Activated T-helper 1 cell treated with Interleukin-2 at 50 U/mL for 16 hours (primary cell): ENCODE measurements at places on chromosomes 7 and 10.

DNA sequence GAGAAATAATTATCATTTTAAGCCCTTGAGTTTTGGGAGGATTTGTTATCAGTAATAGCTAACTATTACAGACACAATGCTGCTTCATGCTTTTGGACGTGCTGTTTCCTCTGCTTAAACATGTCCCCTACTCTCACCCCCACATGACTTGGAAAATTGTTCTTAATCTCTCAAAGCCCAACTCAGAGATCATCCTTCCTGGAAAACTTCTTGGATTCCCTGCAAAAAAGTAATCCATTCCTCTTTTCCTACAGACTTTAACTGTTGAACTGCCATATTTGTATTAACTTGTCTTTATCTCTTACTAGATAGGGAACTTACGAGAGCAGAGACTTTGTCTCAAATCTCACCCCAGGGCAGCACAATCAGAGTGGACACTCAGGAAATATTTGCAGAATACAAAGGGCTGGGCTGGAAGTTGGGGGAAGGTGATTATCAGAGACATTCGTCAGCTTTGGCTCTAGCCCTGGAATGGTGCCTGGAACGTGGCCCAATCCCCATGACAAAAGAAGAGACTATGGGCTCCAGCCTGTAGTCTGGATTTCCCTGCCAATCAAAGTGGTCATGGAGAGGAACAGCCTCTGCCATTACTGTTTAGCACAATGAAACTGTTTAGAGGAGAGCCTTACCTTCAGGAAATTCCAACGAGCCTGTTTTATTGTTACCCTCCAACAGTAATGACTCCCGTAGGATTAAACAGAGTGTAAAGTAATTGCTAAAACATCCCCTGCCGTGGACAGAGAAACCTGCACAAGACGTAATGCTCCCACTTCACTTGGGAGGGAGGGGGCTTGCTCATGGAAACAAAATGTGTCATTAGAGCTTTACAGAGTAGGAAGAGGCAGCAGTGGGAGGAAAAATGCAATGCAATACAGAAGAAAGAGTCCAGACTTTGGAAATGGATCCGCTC is 140.4 kb upstream of the AUTS2 start:
- no peak for DNase-seq

- DNase-seq, result no peak
These were observed 1.9 kb upstream of the SNX13 start for GRCh38 chr7:17942231-17942630.

DNA sequence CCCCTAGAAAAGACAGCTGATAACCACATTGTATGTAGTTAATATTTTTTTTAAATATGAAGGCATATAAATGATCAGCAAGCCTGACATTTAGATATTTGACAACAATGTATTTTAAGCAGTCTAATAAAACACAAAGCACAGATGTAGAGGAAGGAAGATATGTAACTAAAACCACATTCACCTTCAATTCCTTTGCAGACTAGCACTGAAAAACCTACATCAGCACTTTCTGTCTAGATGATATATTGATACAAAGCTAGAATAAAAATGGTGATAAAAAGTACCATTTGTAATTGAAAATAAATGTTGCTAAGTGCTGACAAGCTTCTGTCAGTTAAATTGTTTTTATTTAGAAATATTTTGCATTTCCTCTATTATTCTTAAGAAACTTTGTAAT is 153.6 kb downstream of the IMMP2L start:
- DNase-seq, result no peak

DNA sequence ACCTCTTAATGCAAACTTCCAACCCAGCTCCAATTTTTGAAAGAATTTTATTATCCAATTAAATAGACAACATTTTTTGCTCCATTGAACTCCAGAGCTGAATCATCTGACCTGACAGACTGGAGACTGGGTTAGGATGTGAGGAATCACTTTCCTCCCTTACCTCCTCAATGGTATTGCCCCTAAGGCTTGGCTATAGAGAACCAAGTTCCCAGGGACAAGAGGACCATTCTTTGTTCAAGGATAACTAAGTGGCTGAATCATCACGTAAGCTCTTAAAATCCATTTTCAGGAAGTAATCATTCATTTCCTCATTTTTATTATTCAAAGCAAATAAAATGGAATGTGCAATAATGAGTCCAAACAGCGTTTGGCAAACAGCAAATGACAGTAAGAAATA is 335.1 kb downstream of the GATA3 start:
- no peak for DNase-seq

- DNase-seq, result no peak
These were observed 206.7 kb upstream of the KCTD7 start for GRCh38 chr7:66421830-66422475.

GRCh38 chr10:6314620-6315205 is 112.0 kb downstream of the PFKFB3 start:
- DNase-seq, result no peak

DNA sequence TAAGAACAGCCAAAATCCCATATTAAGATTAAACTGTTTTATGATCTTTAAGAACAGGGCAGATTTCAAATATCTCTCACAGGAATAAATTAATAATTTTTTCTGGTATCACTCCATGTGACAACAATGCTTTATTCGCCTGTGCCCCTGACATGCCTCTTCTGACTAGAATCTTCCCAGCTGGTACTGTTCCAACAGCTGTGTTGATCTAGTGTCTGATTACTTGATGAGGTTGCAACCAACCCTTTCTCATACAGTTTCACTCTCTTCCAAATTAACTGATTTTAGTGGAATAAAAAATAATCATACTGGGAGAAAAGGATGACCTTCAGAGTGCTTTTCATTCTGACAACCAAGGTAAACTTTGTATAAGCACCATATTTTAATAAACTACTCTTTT is 151.9 kb downstream of the CHRM2 start:
- no peak for DNase-seq

DNA sequence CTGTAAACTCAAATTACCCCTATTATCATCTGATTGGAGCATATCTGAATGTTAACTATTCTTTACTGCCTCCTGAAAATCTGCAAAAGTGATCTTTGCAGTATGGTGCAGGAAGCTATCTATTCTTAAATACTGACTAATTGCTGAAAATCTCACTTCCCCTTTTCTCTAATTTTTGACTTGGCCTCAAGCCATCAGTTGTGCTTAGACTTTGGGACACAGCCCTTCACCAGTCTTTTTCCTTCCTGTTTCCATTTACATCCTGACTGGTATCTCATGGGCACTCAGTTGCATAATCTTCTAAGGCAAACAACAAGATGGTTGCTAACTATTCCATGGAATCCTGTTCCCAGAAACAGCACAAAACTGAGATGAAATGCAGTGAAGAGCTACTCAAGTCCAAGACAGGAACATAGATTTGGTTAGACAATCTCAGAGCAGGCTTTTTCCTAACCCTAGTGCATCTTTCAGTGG is 228.5 kb downstream of the SORCS1 start:
- no peak for DNase-seq

GRCh38 chr10:101481256-101481655 is 106.8 kb downstream of the POLL start:
- DNase-seq, result no peak

- DNase-seq, result no peak
These were observed 162.3 kb downstream of the SVIL start for GRCh38 chr10:29472301-29473086.

GRCh38 chr10:59991661-59992060 is 85.3 kb upstream of the CCDC6 start:
- no peak for DNase-seq

- no peak for DNase-seq
These were observed 346.0 kb downstream of the FRMD4A start for GRCh38 chr10:13984647-13985155.

- DNase-seq, result no peak
These were observed 4.4 kb upstream of the MALSU1 start for GRCh38 chr7:23294549-23295400.

- no peak for DNase-seq
These were observed 847 bp upstream of the SCIN start for GRCh38 chr7:12569673-12570072.

- DNase-seq, result no peak
These were observed 28.7 kb upstream of the CALU start for GRCh38 chr7:128710481-128710880.
